ENCODE measurements at places on chromosomes 3 and 15. TPM values are rescaled to one million over a fixed set of nuclear protein-coding genes. Genes with fewer than 3 reads are reported as not detected.

DNA sequence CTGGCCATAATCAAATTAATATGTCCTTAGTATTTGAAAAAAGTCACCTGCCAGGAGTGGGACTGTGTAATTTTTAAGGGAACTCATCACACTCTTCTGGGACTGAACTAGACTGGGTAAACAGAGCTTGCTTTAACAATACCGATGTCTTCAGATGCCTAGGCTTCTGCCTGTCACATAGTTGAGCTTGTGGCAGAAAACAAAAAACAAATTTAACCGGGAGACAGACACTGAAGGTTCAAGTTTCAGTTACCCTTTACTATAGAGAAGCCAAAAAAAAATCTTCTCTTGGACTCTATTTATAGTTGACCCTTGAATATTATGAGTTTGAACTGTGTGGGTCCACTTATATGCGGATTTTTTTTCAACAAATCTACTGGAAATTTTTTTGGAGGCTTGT, 10.8 kb downstream of the PPP1R2 start:
- no peak overlapping the region for H3K27ac ChIP-seq
- H3K4me1 ChIP-seq, result peaks cover 70% of the 10 kb centered on the region
- DNase-seq, result no peak
- no peak overlapping the region for H3K4me3 ChIP-seq
- H3K36me3 ChIP-seq, result peaks cover 44% of the 10 kb centered on the region

- H3K4me3 ChIP-seq, result no peak overlapping the region
- H3K36me3 ChIP-seq, result peaks cover 37% of the 10 kb centered on the region
- no peak overlapping the region for H3K27ac ChIP-seq
Measured at GRCh38 chr3:130975251-130975650, 51.4 kb downstream of the ASTE1 start.

DNA sequence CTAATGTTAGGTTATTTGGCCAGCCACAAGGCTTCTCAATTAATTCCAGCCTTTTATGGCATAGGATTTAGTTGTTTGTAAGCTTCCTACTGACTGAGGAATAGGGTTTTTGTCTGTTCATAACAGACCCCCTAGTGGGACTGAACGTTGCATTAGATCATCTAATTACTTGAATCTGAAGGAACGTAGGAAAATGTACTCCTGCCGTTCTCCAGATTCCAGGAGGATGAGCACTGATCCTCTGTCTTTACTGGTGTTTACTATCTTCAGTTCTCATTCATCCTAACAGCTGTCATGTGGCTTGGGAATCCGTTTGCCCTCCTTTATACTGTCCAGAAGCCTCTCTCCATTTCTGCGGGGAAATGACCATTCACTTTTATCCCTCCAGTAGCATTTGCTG, 52.7 kb downstream of the RAD54L2 start:
- H3K36me3 ChIP-seq, result peaks cover 28% of the 10 kb centered on the region
- no peaks in the 10 kb centered on the region for H3K27me3 ChIP-seq
- peaks cover 12% of the 10 kb centered on the region for H3K4me1 ChIP-seq
- no peak for DNase-seq

DNA sequence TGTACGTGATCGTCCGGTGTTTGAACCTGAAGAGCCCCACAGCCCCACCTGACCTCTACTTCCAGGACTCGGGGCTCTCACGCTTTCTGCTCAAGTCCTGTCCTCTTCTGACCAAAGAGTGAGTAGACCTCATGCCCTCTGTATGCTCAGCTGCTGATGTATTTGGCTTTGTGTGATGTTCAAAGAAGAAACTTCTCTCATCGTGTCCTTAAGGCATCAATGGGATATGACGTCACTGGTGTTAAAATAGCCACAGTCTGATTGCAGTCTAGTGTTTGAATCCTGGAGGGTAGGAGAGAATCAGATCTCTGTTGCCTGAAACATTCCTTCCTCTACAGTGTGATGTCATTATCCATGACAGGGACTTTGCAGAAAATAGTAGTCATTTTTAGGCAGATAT, 28.1 kb downstream of the ABHD2 start:
- no peak for DNase-seq
- no peak overlapping the region for H3K27ac ChIP-seq
- peaks cover 6% of the 10 kb centered on the region for H3K4me1 ChIP-seq
- H3K4me3 ChIP-seq, result no peak overlapping the region
- peaks cover 28% of the 10 kb centered on the region for H3K36me3 ChIP-seq
- no peaks in the 10 kb centered on the region for H3K27me3 ChIP-seq

DNA sequence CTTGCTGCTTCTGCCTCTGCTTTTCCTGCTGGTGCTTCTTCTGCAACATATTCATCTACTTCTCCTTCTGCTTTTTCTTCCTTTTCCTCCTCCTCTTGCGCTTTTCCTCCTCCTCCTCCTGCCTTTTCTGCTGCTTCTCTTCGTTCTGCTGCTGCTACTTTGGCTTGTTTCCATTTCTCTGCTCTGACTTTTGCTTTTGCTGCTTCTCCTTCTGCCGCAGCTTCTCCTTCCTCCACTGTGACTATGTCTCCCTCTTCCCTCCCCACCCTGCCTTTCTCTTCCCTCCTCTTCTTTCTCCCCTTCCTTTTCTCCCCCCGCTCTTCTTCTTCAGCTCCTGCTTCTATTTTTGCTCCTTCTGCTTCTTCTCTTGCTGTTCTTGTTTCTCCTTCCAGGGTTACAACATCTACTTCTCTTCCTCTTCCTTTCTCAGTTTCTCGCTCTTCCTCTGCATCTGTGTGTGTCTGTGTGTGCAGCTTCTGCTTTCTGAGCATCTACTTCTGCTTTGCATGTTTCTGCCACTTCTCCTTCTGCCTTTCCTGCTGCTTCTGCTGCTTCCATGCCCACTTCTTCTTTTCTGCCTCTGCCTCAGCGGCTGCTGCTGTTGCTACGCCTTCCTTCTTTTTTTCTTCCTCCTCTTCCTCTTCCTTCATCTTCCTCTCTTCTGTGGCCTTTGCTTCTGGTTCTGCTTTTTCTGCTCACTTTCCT, 51.4 kb downstream of the FAM43A start:
- peaks cover 22% of the 10 kb centered on the region for H3K27me3 ChIP-seq
- H3K27ac ChIP-seq, result no peak overlapping the region

- H3K4me1 ChIP-seq, result peaks cover 49% of the 10 kb centered on the region
- peaks cover 40% of the 10 kb centered on the region for H3K36me3 ChIP-seq
- H3K27ac ChIP-seq, result no peak overlapping the region
- no peak for DNase-seq
- H3K4me3 ChIP-seq, result peak overlapping the region; percentile 52
- no peaks in the 10 kb centered on the region for H3K27me3 ChIP-seq
Measured at GRCh38 chr3:150414258-150414657, 6.2 kb downstream of the TSC22D2 start.

- peaks cover 15% of the 10 kb centered on the region for H3K4me1 ChIP-seq
- H3K4me3 ChIP-seq, result no peak overlapping the region
Measured at GRCh38 chr3:170062068-170062467, 24.3 kb downstream of the GPR160 start.

GRCh38 chr15:41489641-41490040, 4.0 kb upstream of the ITPKA start:
- no peak overlapping the region for H3K27ac ChIP-seq
- no peaks in the 10 kb centered on the region for H3K36me3 ChIP-seq
- H3K4me1 ChIP-seq, result peaks cover 36% of the 10 kb centered on the region
- DNase-seq, result no peak
- no peak overlapping the region for H3K4me3 ChIP-seq
- H3K27me3 ChIP-seq, result peaks cover 20% of the 10 kb centered on the region

- H3K27me3 ChIP-seq, result peaks cover 4% of the 10 kb centered on the region
- no peaks in the 10 kb centered on the region for H3K36me3 ChIP-seq
- H3K27ac ChIP-seq, result no peak overlapping the region
- DNase-seq, result no peak
Measured at GRCh38 chr15:69543681-69544364, 91.2 kb downstream of the RPLP1 start.

- no peak overlapping the region for H3K27ac ChIP-seq
- no peak overlapping the region for H3K4me3 ChIP-seq
- peaks cover 6% of the 10 kb centered on the region for H3K4me1 ChIP-seq
Measured at GRCh38 chr15:51227940-51228732, 110.3 kb downstream of the CYP19A1 start.

GRCh38 chr3:129502641-129503408, 25.6 kb upstream of the RHO start:
- H3K36me3 ChIP-seq, result no peaks in the 10 kb centered on the region
- H3K4me1 ChIP-seq, result no peaks in the 10 kb centered on the region
- no peak overlapping the region for H3K4me3 ChIP-seq
- no peaks in the 10 kb centered on the region for H3K27me3 ChIP-seq
- no peak for DNase-seq

DNA sequence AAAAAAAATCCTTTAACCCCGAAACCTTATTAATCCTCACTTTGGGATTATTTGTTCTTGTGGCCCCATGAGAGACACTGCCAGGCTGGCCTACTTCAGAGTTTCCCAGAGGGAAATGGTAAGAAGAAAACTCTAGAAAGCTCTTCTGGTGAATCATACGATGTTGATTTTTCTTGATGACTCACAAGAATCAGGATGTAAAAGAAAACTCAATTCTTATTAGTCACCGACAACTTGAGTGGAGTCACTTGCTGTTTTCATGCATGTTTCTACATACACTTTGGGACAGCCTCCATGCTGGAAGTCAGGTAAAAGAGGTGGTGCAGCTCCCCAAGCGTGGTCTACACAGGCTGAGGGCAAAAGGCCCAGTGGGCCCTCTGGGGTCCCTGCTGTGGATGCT, 42.8 kb downstream of the MYO5C start:
- H3K27me3 ChIP-seq, result peaks cover 7% of the 10 kb centered on the region
- no peaks in the 10 kb centered on the region for H3K36me3 ChIP-seq
- no peak overlapping the region for H3K27ac ChIP-seq
- peaks cover 41% of the 10 kb centered on the region for H3K4me1 ChIP-seq
- DNase-seq, result no peak

DNA sequence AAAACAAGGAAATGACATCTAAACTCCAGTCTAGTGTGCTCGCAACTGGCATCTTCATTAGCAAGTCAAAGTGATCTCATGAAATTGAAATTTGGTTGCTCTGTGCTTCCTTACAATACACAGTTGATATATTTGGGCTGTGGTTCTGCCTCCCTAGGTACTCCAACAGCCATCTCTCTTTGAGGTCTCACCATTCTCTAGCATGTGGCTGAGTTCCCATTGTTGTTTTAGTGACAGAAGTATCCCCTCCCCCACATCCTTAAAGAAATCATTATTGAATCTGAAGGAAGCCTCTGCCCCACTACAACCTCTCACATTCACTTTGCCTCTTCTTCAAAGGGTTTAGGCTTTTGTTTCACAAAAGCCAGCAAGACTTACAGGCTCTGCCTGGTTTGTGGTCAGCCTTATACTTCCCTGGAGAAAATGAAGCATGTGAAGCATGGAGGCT, 516.5 kb downstream of the NLGN1 start:
- DNase-seq, result no peak
- H3K4me1 ChIP-seq, result no peaks in the 10 kb centered on the region
- H3K27me3 ChIP-seq, result no peaks in the 10 kb centered on the region
- H3K27ac ChIP-seq, result no peak overlapping the region
- no peak overlapping the region for H3K4me3 ChIP-seq

DNA sequence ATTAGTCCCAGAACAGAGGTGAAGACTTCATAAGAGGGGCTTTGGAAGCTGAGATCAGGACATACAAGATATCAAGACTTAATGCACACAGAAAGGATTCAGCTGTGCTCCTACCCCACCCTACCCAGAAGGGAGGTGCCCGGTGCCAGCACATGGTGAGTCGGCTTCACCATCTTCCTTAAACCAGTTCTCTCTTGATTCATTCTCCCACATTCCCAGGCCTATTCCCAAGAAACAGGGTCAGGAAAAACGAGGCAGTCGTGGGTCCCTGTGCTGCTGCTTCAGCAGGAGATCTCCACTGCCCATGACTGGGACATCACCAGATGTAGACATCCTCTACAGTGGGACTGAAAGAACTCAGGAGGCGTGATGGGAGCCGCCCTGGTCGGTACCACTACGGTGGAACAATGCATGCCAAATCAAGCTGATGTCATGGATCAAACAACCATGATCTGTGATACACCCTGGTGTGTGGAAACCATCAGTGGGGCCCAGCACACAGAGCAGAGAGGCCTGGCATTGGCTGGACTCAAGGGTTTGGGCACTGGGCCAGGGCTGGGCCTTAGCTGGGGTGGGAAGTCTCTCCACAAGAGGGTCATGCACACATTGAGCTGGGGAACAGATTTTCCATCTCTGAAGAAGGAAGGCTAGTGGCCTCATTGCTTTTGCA, 41.9 kb downstream of the CCDC12 start:
- no peak overlapping the region for H3K4me3 ChIP-seq
- DNase-seq, result no peak
- H3K4me1 ChIP-seq, result peaks cover 52% of the 10 kb centered on the region
- H3K36me3 ChIP-seq, result peaks cover 33% of the 10 kb centered on the region

GRCh38 chr15:58951388-58952007, 18.0 kb upstream of the SLTM start:
- no peaks in the 10 kb centered on the region for H3K27me3 ChIP-seq
- H3K36me3 ChIP-seq, result no peaks in the 10 kb centered on the region
- no peak overlapping the region for H3K4me3 ChIP-seq
- no peak for DNase-seq

- H3K27me3 ChIP-seq, result no peaks in the 10 kb centered on the region
- DNase-seq, result peak; percentile 91
- H3K4me3 ChIP-seq, result peak overlapping the region; percentile 75
- H3K4me1 ChIP-seq, result peaks cover 91% of the 10 kb centered on the region
- peaks cover 88% of the 10 kb centered on the region for H3K36me3 ChIP-seq
- peak overlapping the region; percentile 97 for H3K27ac ChIP-seq
Measured at GRCh38 chr3:52253314-52254304, 8.1 kb downstream of the PPM1M start.

- peaks cover 48% of the 10 kb centered on the region for H3K36me3 ChIP-seq
- peak overlapping the region; percentile 97 for H3K4me3 ChIP-seq
- no peaks in the 10 kb centered on the region for H3K27me3 ChIP-seq
- DNase-seq, result no peak
Measured at GRCh38 chr15:40696228-40696627, 1.3 kb downstream of the RAD51 start.

DNA sequence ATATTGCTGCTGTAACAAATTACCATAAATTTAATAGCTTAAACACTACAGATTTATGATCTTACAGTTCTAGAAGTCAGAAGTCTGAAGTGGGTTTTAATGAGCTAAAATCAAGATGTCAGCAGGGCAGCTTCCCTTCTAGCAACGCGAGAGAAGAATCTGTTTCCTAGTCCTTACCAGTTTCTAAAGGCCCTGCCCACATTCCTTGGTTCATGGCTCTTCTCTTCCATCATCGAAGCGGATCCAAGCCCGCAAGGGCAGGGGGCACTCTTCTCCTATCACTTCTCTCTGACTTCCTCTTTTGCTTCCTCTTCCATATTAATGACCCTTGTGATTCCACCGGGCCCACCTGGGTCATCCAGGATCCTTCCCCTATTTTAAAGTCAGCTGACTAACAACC, 16.1 kb downstream of the MINDY4B start:
- H3K27ac ChIP-seq, result no peak overlapping the region
- DNase-seq, result no peak
- no peaks in the 10 kb centered on the region for H3K4me1 ChIP-seq
- H3K4me3 ChIP-seq, result no peak overlapping the region
- peaks cover 13% of the 10 kb centered on the region for H3K27me3 ChIP-seq

PLD1 gene
- 0.94 TPM for total RNA-seq

TTLL13 gene
- 0.87 TPM for total RNA-seq

REC114 gene
- total RNA-seq, result not detected

WDR93 gene
- total RNA-seq, result not detected

ARIH2 gene
- total RNA-seq, result 95.0 TPM

BFSP2 gene
- total RNA-seq, result not detected

CHDH gene
- total RNA-seq, result 0.40 TPM

SST gene
- not detected for total RNA-seq

MAGI1 gene
- total RNA-seq, result 0.04 TPM

ADCY5 gene
- total RNA-seq, result not detected

RBPMS2 gene
- not detected for total RNA-seq

Data from activated CD4-positive, alpha-beta T cell treated with anti-CD3 and anti-CD28 coated beads, Interleukin-2, amount 10 ng/mL, durations not matched to agents 7 days and 5 days (primary cell).